ENCODE measurements at places on chromosomes 3 and 15.

DNA sequence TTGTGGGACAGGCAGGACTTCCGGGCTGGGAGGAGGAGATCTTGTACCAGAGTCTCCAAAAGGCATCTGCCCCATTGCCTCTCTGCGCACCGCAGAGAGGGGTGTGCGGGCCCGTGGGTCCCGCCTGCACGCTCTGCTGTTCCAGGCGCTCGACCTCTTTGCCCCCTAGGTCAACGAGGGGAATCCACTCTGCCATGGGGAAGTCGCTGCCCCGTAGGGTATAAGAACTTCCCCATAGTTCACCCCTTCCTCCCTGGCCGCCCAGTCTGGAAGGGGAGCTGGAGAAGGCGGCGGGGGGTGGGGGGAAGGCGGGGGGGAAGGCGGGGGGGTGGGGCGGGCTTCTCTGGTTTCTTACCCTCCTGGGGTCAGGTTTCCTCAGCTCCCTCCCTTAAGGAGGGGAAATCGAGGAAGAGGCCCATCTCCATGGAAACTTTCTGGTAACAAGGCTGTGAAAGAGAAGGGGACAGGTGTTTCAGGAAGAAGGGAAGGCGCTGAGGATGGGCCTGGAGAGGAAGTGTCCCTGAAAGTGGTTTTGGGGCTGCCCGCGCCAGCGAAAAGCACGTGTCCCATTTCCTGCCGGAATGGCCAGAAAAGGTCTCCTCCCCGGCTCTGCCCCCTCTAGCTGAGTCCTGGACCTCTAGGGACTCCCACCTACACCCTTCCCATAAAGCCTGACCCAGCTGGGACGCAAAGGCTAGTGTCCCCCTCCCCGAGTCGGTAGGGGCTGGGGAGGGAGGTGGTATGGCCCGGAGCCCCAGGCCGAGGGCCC is 27.5 kb downstream of the NR1I2 start:
- no peak for DNase-seq

- no peak for DNase-seq
Observed at GRCh38 chr3:3665546-3665945, 133.7 kb upstream of the LRRN1 start.

DNA sequence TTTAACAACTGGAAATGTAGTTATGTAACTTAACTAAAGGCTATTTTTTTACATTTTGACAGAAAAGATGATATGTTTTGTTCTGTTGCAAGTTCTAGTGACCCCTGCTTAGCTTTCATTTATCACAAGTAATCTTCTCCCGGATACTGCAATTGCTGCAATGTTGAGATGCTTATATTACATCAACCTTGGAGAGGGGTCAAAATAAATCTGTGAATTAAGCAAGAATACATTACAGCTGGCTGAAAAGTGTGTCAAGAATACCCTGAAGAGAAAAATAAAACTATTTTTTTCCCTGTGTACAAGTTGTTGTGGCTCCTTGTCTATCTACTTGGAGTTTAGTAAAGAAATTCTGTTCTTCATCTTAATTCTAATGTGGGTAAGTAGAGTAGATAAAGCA is 232.1 kb upstream of the GOLIM4 start:
- no peak for DNase-seq

DNA sequence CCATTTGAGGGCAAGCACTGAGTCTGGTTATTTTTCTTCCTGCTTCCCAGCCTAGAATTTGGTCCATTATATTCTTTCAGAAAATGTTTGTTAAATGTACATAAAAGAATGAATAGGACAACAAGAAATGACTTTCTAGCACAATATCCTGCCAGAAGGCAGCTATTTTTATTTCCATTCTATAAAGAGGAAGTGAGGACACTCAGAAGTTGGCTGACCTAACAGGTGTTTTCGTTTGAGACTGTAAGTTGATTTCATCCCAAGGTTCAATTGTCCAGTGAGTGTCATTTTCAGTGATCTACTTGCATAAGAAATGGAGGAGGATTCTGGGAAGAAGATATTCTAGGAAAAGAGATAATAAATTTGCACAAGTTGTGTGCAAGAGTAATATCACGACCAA is 191.9 kb upstream of the POU1F1 start:
- no peak for DNase-seq

DNA sequence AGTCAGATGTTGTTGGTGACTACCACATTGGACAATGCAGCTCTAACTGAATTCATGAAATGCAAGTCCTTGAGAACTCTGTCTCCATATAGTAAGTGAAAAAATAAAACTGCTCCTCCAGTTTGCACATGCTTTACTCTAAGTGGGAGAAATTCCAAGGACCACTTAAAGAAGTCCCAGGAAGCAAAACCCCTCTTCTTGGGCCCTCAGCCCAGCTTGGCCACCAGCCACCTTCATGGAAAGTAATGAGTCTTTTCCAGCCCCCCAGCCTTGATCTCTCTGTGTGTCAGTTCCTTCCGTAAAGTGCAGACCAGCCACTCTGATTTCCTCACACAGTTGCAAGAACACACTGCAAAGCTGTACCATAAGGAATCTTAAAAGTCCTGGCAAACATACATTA is 34.5 kb downstream of the DAPK2 start:
- DNase-seq: no peak

DNA sequence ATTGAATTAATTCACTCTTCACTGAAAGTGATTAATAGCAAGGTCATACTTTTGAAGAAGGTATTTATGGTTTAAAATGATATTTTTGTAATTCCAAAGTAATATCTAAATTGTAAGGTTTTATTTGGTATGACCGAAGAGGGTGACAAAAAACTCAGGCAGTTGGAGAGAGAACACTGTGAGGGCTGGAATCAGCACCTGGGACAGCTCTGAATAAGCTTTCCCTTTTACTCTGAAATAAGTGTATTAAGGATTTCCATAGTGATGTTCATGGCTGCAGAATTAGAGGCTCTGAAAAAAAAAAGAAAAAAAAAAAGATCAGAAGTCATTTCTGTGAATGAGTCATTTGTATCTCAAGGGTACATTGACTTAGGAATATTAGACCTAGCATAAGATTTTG is 299.5 kb downstream of the IL5RA start:
- no peak for DNase-seq

DNA sequence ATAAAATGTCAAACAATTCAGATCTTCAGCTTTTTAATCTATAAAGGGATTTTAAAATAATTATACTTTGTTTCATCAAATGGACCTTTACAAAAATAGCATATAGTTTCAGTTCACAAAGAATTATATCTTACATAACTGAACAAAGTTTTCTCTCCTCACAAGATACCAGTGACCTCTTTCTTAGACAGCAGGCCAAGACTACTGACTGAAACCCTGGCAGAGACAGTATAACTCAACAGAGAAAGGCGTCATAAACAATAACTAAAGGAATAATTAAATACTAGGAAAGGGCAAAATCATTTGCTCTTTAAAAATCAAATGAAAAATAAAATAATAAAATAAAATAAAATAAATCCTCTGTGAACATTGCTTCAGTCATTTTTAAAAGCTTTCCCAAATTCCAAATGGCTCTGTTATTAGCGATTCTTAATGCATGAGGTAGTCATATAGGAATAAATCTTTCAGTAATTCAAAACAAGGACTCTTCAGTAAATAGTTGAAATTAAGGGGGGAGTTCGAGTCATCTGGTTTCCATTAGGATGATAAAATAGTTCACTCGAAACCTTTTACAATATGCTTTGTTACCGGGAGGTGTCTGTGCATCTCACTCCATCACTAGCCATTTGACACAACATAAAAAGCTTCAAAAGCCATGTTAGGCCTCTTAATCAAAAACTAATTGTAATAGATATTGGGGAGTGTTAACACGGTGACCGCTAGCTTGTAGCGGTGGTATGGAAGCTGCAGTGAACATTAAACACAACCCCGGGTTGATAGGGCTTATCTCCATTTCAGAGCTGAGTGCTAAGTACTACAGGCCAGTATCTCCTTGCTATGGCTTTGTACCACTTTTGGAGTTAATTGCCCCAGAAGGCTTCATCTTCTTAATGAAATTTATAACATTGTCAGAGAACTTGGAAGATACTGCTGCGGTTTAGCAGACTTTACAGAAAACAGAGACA is 142.9 kb upstream of the NR2F2 start:
- DNase-seq: no peak

DNA sequence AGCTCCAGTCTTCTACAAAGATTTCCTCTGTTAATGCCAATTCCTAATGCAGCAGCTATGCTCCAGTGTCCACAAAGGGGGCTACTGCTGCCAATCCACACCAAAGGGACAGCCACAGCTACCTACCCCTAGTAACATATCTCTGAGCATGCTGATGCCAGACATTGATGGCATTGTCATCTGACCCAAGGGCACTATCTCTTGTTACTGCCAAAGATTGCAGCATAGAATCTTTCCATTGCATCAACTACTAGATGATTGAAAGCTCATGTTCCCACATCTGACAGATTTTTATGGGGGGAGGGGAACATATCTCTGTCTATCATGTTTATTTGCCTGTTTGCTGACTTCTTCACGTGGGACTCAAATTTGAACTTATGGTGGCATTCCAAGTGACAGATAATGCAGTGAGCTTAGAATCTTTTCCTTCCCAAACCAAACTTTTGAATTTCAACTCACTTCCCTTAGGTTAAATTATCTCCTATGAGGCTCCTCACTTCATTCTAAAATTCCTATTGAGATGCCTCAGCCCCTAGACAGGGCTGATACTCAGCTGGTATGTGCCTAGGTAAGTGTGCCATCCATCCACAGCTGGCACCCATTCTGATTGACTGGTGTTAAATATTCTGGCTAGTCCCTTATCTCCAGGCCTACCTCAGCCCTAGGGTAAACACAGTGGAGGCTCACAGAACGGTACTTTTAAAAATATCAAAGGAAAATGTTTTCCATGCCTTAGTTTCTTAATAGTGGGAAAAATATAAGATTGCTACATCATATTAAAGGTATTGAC is 100.3 kb downstream of the STRIT1 start:
- DNase-seq: no peak

DNA sequence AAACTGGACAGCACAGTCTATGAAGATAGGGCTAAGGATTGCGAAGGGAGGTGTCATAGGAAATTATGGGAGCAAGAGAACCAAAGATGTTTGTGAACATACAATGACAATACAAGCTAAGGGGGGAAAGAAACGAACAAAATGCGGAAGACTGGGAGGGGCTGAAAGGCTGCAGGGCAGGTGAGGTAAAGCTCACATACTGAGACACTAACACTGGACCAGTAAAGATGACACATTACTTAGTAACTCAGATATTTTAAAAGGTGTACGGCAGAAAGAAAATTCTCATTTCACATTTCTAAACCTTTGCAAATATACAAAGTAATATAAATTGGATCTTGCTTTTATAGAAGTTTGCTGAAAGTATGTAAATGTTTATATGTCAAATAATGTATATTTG is 10.1 kb downstream of the CLDND1 start:
- DNase-seq: no peak

DNA sequence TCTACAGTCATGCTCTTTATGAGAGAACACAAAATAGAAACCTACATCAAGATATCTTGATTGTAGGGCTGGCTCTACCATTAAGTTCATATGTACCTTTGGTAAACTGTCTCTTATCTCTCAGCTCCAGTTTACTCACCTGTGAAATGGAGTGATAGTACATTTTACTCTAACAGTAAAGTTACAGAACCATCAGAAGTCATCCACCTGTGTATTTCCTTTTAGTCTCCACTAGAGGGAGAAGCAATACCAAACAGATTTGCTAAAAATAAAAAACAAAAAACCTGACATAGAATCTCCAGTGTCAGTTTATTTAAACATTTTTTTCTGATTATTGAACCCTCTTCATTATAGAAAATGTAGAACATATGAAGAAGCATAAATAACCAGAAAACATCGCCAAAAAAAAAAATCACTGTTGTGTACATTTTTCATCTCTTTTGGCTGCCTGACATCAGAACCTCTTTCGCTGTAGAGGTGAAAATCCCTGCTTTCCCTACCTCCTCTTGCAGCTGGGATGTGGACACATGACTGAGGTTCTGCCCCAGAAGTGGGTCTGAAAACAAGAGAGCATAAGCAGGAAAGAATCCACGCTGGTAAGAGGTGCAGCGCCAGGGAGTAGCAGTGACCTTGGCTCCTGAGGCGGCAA is 48.7 kb upstream of the WDR72 start:
- no peak for DNase-seq

DNA sequence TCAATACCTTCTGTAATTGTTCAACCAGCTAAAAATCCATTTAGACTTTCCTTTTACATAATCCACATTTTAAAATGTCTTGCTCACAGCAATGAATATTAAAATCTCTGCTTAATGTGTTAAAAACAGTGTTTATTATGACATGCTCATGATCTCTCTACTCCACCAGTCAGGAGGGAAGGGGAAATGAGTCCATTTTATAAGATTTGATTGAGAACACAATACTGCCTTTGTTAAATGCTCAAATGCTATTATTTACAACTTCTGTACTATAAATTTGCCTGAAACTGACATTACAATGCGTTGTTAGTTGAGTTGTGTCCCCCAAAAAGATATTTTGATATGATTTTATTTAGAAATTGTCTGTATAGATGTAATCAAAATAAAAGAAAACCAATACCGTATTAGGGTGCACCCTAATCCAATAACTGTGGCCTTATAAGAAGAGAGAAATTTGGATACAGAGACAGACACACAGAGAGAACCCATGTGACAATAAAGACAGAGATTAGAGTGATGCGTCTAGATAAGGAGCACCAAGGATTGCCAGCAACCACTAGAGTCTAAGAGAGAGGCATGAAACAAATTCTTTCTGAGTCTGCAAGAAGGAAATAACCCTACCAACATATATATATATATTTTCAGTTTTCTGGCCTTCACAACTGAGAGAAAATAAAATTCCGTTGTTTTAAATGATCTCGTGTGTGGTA is 9.1 kb upstream of the PLSCR4 start:
- DNase-seq: no peak

GRCh38 chr3:182124716-182125115 is 413.0 kb downstream of the SOX2 start:
- DNase-seq: no peak

DNA sequence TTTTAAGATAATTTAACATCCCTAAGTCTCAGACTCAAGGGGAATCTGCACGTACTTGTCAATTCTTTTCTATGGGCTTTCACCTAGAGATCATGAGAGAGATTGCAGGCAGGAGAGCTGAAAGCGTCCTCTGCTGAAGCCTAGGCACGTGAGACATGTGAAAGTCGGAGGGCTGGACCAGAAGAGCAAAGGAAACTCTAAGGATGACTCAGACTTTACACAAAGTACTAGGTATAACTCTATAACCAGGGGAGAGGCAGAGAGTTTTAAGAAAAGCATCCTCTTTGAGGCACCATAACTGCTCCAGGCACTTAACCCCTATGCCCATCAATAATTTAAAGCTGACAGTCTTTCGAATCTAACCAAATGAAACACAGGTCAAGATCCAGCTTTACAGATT is 436.6 kb downstream of the VGLL3 start:
- no peak for DNase-seq

Data from NCI-H1105 (cell line).